ENCODE measurements at places on chromosomes 5 and 9. TPM values are rescaled to one million over a fixed set of nuclear protein-coding genes. Genes with fewer than 3 reads are reported as not detected.

LHX3 gene
- total RNA-seq, result not detected

ZBED3 gene
- total RNA-seq, result 1.0 TPM

DNA sequence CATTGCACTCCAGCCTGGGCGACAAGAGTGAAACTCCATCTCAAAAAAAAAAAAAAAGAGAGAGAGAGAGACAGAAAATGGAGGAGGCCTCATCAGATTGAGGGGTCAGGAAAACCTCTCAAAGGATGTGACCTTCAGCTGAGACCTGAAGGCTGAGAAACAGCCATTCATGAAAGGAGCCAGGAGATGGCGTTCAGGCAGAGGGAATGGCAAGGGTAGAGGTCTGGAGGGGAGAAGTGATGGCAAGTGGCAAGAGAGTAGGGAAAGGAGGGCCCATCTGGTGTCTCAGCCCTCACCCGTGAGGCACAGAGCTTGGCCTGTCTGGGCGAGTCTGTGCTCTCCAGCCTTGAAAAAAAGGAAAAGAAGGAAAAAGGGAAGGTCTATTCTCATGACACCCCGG lies 17.0 kb downstream of the CAMK2A start:
- no peaks in the 10 kb centered on the region for H3K36me3 ChIP-seq
- no peaks in the 10 kb centered on the region for H3K27me3 ChIP-seq
- no peak overlapping the region for H3K27ac ChIP-seq
- no peak overlapping the region for H3K4me3 ChIP-seq
- peaks cover 2% of the 10 kb centered on the region for H3K4me1 ChIP-seq
- DNase-seq, result peak; percentile 20

GRCh38 chr5:66830636-66831035 lies 234.4 kb downstream of the MAST4 start:
- no peak overlapping the region for H3K27ac ChIP-seq
- peak; percentile 5 for DNase-seq
- H3K27me3 ChIP-seq, result peaks cover 4% of the 10 kb centered on the region
- H3K36me3 ChIP-seq, result no peaks in the 10 kb centered on the region

ZNF782 gene
- 3.3 TPM for total RNA-seq

DNA sequence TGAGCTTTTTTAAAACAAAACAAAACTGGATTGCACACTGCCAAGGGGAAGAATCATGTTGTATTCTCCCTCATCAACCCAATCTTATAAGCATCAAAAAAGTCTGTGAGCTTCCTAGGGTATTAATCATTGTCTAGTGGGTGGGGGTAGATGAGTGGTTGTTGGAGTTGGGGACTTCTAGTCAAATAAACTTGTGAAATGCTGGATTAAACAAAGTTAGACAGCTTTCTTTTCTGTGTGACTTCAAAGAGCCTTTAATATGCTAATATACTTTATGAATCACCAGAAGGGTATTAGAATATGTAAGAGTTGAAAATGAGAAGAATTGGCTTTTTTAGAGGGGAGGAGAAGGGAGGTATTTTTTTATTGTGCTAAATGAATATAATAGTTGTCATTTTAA lies 87.7 kb downstream of the GALNT10 start:
- H3K27ac ChIP-seq, result no peak overlapping the region
- H3K27me3 ChIP-seq, result no peaks in the 10 kb centered on the region
- H3K4me1 ChIP-seq, result peaks cover 10% of the 10 kb centered on the region
- H3K36me3 ChIP-seq, result no peaks in the 10 kb centered on the region

DNA sequence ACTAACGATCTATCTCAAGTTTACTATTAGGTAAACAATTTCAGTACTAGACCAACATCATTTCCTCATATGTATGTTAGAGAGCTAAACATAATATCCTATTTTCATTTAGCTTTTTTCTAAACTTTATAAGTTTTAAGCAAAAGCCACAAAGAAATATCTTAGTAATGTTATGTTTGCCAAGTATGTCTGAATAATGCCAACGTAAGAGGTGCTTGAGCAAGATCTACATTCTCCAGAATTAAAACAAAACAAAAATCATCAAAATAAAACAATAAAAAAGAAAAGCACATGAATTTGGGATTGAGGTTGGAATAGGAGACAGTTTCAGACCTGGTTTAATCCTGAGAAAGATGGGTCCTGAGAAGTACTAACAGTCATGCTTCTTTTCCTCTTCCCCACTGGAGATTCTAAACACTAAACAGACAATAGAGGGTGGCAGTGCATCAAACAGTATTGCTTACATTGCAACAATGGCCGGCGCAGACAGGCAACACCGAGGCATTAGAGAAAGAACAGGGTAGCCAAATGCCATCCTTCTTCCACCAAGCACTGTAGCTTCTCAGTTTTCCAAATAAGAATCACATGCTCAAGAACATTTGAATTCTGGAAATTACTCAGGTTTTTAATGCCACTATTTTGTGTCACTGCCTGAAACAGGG lies 33.6 kb downstream of the CSNK1A1 start:
- peak overlapping the region; percentile 7 for H3K27ac ChIP-seq
- peaks cover 8% of the 10 kb centered on the region for H3K4me1 ChIP-seq
- H3K4me3 ChIP-seq, result no peak overlapping the region
- DNase-seq, result peak; percentile 19

RAD17 gene
- total RNA-seq, result 20.5 TPM

DNA sequence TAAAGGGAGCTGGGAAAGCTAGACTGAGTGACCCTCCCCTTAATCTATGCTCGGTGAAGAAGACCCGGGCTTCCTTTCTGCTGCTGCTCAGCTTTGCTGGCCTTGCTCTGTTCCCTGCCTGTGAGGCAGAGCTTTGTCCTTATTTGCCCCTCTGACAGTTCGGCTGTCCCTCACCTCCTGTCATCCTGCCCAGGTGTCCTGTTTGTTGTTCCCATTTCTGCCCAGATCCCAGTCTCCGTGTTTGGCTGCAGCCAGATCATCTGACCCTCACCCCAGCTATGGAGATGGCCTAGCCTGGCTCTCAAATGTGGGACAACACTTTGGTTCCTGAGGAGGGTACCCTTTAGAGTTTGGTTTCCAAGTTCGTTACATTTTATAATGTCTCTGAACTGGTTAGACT lies 20.2 kb downstream of the OTULIN start:
- DNase-seq, result no peak
- H3K4me3 ChIP-seq, result no peak overlapping the region
- no peak overlapping the region for H3K27ac ChIP-seq
- H3K36me3 ChIP-seq, result peaks cover 13% of the 10 kb centered on the region
- no peaks in the 10 kb centered on the region for H3K4me1 ChIP-seq

PTGDS gene
- total RNA-seq, result 89.9 TPM

Measured in fibroblast of lung (primary cell).